Foreskin keratinocyte (primary cell): ENCODE measurements at places on chromosomes 1 and 21. TPM values are rescaled to one million over a fixed set of nuclear protein-coding genes. Genes with fewer than 3 reads are reported as not detected.

DNA sequence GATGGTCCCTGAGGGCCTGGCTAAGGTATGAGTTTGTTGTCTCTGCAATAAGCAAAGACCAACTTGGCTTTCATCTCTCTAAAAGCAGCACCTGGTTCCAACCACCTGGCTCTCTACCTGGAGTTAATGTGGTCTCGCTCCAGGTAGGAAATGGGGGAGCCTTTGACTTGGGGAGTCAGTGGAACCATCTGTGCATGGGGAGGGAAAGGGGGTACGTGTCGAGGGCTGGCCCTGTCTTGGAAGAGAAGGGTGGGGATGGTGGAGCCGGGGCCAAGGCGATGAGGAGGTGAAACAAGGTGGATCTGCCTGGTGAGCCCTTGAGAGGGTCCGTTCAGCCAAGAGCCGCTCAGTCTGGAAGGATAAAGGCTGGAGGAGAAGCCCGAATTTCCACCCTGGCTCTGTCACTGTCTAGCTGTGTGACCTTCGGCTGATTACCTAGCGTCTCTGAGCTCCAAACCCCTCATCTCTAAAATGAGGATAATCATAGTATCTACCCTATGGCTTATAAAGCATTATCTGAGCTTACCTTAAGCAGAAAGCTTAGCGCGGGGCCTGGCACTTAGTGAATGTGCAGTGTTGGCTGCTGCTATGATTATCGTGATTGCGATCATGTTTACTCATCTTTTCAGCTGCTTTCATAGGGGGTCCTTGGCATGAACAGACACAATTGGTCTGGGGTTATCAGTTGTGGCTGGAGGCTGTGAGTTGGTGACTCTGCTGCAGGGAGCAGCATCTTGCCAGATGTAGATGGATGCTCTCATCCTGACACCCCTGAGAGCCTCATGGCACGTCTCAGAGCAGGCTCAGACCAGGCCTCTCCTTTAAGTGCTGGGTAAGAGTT lies 78.7 kb downstream of the ACTL8 start:
- no peak for DNase-seq

- no peak for DNase-seq
These were observed 224.2 kb upstream of the RUNX1 start for GRCh38 chr21:35273333-35273732.

DNA sequence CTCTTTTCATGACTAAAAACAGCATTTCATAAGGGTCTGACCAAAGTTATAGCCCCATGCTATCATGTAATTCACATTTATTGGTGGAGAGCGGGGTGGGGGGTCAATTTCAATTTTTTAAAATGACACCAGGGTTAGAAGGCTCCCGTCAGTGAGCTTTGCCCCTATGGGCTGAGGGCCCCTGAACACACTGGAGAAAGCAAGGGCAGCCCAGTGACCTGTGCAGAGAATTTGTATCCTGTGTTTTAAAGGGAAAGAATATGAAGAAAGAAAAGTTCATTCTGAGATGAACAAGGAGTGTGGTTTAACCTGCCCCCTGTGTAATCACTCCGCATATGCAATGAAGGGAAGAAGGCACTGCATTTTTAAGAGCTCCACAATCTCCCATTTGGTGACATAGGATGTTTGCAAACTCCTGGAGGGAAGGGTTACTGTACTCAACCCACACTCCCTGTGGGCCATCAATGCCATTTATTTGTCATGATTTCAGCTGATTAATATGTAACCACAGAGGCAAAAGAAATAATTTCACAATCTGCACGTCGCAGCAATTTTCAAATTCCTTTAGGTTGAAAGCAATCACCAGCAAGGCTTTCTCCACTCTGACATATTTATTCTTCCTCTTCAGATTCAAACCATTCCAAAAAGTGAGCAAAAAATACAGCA lies 95.6 kb downstream of the ZNF281 start:
- no peak for DNase-seq

The LCE1D gene
- total RNA-seq: 0.44 TPM in 1 of 2 replicates, not detected in the other

GRCh38 chr1:24910751-24911650 lies 19.1 kb downstream of the RUNX3 start:
- no peak for DNase-seq

The B3GALT6 gene
- 12.2 and 12.7 TPM in 2 replicates for total RNA-seq

- DNase-seq: peak; percentile 88
These were observed 57.8 kb downstream of the BCAR3 start for GRCh38 chr1:93623875-93624274.

- DNase-seq: no peak
These were observed 1.1 kb upstream of the KCNE2 start for GRCh38 chr21:34362670-34363069.

DNA sequence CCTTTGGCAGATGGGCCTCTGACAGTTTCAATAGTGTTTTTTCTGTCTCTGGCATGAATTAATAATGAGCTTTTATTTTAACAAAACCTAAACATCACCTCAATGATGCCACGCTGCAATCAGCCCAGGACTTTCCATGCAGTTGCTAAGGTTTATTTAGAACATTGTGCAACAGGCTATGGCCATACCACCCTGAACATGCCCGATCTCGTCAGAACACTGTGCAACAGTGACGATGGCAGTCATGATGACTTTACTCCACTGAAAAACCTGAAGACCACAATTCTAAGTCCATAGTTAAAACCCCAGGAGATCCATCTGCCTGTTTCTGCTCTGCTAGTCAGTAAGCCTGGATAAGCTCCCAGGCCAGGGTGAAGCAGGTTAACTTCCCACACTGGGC lies 310.0 kb downstream of the PBX1 start:
- DNase-seq: no peak

DNA sequence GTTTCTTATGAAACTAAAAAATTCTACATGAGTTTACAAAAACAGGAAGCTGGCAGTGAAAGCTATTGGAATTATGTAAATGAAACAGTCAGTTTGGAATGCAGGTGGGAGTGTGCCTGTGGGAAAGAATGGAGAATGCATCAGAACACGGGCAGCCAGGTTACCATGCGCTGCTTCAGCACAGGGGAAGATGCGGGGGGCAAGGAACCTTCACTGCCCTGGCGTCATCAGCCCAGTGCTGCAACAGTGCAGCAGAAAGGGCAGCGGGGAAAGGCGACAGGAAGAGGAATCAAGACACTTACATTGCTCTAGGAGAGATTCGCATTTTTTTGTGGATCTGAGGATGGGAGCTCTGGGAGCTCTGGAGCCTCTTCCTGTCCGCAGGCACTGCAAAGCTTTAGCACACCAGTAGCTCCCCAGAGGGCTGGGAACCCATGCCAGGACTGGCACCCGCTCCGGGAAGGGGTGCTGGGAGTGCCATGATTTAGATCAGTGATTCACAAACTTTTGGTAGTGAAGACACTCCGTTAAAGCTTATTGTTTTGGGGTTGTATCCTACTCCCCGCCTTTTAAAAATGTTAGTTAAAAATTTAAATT lies 64.1 kb upstream of the WDR26 start:
- DNase-seq: peak; percentile 96

DNA sequence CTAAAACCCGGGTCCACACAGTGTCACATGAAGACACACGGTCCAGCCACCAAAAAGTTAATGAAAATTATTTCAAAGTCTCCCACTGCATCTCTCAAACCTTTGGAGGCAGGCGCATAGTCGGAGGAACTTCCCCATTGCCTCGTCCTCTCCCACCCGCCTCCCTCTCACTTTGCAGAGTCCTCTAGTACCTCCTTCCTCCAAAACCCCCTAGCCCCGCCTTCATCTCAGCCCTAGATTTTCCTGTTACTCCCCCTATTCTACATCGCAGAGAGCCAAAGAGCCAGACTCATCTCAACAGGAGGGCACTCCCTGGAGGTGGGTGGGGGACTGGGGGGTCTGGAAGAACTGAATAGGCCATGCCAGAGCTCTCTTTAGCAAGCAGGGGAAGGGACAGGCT lies 79.3 kb downstream of the DISP3 start:
- DNase-seq: no peak

GRCh38 chr1:1004780-1005697 lies 5.1 kb upstream of the HES4 start:
- DNase-seq: no peak

GRCh38 chr1:90579212-90579802 lies 137.8 kb downstream of the BARHL2 start:
- DNase-seq: peak; percentile 7

The RAB7B gene
- total RNA-seq: 18.6 and 18.7 TPM in 2 replicates

The LAX1 gene
- total RNA-seq: 0.07 TPM in 2 replicates

DNA sequence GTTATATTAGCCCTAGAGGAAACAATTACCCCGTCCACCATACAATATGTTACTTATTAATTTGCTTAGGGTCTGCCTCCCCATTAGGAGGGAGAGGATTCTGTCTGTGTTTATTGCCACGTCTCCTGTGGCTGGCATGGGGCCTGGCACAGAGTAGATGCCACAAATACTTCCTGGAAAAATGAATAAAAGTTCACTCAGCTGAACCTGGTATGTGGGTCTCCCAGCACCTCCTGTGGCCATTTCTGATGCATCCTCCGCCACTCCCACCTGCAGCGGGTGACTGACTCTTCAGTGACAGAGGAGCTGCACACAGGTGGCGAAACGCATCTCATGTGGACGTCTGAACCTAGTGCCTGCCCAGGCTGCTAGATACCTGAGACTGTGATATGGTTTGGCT lies 112.7 kb downstream of the CLIC6 start:
- DNase-seq: no peak

GRCh38 chr1:4083231-4084047 lies 183.4 kb upstream of the C1orf174 start:
- no peak for DNase-seq

The PIK3R3 gene
- total RNA-seq: 4.9 TPM in 2 replicates

- no peak for DNase-seq
These were observed 28.7 kb downstream of the RSPH1 start for GRCh38 chr21:42467140-42467983.

The PLA2G2C gene
- total RNA-seq: not detected in 2 replicates

DNA sequence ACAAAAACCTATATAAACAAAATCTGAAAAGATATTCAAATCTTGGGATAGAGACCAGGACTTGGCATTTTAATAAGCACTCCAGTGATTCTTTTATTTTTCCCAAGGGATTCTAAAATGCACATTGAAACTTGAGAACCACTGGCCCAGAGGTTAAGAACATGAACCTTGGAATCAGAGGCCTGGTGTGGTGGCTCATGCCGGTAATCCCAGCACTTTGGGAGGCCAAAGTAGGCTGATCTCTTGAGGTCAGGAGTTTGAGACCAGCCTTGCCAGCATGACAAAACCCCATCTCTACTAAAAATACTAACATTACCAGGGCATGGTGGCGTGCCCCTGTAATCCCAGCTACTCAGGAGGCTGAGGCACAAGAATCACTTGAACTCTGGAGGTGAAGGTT lies 12.9 kb upstream of the CEP85 start:
- DNase-seq: no peak

DNA sequence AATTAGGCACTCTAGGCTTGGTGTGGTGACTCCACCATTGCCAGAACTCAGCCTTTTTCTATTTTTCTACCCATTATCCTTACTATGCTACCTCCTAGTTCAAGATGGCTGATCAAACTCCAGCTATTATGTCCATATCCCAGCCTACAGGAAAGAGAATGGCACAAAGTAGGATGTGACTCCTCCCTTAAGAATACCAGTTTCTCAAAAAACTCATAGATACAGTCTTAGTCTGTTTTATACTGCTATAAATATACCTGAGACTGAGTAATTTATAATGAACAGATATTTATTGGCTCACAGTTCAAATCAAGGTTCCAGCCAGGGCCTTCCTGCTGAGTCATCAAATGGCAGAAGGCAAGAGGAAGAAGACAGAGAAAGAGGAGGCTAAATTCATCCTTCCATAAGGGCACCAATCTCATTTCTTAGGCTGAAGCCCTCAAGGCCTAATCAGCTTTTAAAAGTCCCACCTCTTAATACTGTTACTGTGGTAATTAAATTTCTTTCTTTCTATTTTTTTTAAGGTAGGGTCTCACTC lies 542.8 kb upstream of the BEND5 start:
- no peak for DNase-seq

DNA sequence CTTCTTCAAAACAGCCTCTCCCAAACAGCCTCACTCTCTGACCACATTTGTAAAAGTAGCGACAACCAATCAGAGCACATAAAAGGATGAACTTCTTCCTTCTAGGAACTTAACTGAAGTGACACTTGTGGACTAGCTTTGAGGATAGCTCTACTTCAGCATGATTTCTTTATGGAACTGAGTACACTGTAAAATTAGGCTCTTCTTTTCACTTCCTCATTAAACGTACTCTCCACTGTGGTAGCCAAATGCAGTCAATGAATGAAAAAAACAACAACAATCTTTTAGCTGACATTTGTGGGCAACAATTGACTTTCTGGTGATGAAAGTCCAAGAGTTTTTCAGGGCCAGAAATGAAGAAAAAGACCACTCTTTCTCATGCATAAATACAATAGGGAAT lies 9.6 kb downstream of the LRRC53 start:
- no peak for DNase-seq

DNA sequence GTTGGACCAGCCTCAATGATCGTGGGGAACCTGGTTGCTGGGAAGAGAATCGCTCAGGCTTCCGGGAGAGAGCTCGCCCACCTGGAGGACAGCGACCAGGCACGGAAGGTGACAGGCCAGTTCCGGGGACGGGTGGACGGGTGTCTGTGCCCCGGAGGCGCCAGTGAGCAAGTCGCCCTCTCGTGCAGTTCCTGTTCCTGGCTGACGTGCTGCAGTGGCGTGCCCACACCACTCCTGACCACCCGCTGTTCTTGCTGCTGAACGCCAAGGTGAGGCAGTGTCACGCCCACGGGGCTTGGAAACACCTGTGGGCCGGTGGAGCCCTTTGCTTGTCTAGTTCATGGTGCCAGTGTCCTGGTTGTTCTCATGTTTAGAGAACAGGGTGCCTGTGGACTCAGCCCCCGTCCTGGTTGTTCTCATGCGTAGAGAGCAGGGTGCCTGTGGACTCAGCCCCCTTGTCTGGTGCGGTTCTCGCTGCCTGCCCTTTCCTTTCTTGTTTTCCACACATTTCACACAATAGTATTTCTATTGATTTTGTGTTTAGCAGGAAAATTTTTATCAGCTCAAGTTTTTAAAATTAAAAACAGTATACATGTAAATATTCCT lies 53.1 kb downstream of the S100B start:
- DNase-seq: no peak

DNA sequence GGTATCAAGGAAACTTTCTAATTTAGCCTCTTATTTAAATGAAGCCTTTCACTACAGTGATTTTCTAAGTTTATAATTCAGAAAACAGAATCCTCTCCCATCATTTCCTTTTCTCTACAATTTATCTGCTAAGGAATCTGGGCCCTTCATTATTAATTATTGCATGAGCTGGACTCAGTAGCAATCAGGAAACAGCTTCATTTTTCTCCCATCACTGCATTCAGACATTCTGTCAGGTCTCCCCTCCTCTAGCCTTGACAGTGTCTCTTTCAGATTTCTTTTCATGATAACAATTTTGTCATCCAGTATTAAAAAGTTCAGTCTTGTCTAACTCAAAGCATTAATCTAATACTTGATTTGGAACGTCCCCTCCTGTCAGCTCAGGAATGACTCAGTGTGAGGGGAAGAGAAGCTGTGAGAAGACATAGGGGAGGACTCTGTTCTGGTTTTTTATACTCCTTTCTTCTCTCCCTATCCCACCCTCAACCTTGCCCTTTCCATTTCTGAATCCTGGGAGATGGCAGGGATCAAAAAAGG lies 28.1 kb downstream of the SLC44A5 start:
- no peak for DNase-seq
